AG10803 (cell line): ENCODE measurements at places on chromosomes 2 and 18.

- DNase-seq = no peak
Measured at GRCh38 chr18:36734596-36734995, 94.2 kb downstream of the TPGS2 start.

- no peak for DNase-seq
Measured at GRCh38 chr18:57269756-57270155, 82.6 kb upstream of the ST8SIA3 start.

- DNase-seq = peak; percentile 2
Measured at GRCh38 chr2:198438331-198438730, 633.9 kb downstream of the PLCL1 start.

GRCh38 chr18:8031496-8031895 lies 464.4 kb downstream of the PTPRM start:
- DNase-seq = no peak

DNA sequence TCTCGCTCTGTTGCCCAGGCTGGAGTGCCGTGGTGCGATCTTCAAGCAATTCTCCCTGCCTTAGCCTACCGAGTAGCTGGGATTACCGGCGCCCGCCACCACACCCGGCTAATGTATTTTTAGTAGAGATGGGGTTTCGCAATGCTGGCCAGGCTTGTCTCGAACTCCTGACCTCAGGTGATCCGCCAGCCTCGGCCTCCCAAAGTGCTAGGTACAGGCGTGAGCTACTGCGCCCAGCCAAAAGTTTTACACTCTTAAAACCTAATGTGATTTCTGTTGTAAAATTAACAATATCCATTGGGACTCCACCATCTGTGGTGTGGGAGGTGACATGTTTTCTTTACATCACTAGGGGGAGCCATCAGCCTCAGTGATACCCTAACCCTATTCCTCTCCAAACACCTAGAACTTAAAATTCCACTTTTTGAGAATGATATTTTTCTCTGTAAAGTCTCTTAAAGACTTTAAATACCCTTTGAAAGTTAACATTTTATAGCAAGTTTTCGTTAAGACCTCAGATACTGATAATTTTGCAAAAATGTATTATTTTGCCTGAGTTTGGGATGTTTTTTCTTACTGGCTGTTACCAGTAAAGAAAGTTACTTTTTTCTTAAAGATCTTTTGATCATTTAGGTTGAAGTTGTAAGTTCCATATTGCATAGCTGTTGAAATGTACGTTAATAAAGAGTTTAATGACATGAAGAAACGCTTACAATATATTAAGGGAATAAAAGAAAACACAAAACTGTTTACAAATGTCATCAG lies 11.6 kb upstream of the EIF2AK2 start:
- DNase-seq = peak; percentile 40

DNA sequence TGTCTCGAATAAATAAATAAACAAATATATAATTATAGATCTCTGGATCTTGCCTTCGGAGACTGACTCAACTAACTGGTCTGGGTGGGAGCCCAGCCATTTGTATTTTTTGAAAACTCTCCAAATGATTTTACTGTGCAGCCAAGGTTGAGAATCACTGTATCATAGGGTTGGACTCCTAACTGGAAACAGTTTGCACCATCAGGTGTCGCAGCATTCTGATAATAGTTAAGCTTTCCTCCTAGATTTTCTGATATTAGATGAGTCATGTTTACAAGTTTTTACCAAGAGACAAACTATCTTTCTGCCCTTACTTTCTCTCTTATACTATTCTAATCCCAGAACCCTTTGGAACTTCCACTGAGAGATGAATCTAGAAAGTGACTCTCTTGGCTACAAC lies 16.8 kb downstream of the IL37 start:
- no peak for DNase-seq

GRCh38 chr18:12911025-12911928 lies 27.2 kb upstream of the PTPN2 start:
- peak; percentile 3 for DNase-seq

DNA sequence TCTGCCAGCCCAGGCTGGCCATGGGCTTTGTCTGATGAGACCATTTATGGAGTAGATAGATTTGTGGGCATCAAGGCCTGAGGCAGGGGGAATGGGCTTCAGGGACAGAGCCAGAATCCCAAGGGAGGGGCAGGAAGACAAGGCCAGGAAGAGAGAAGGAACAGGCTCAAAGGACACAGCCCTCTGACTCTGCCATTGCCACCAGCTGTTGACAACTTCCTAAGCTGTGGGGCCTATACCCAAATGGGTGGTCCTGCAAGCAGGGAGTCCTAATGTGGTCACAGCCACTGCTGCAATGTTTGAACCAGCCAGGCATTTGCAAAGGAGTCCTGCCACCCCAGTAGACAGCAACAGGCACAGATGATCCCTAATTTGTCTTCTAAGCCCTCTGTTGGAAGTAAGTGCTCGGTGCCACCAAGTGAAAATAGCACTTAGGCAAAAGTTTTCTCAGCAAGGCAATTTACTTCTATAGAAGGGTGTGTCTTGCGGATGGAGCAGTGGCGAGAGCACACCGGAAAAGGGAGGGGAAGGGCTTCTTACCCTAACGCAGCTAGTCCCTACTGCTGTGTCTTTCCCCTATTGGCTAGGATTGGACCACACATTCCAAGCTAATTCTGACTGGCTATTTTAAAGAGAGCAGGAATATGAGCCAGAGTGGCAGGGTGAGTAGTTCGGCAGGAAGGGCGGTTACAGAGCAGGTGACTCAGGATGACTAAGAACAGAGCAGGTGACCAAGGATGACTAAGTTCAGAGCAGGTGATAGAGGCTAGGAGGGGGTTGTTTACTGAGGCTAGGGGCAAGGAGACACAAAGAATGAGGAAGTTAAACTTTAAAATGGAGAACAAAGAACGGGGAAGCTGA lies 47.2 kb downstream of the C1QL2 start:
- DNase-seq = no peak

DNA sequence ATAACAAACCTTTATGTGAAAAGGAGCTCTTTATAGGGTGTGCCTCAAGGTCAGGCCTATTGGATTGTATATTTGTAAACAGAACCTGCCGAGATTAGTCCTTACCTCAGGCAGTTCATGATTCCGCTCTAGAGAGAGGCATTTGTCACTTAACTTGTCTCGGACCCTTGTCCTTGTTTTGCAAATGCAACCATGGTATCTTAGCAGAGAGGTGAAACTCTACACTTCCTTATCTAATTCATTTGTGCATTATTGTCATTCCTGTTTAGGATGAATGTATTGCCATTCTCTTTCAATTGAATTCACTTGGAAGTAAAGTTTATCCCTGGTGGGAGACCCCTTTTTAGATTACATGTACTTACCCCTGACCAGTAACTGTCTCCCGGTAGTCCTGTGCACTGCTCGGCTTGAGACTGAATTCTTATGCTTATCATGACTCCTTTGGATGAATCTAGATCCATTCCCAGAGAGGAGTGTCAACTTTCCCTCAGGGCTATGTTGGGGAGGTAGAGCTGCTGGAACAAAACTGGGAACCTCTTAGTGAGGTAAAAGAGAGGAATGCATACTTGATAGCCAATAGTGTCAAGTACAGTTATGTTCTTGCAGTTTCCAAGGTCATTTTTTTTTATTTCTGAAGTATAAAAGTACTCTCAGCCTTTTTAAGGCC lies 46.6 kb downstream of the SGPP2 start:
- no peak for DNase-seq

GRCh38 chr2:129698593-129698992 lies 280.9 kb upstream of the RAB6C start:
- no peak for DNase-seq

DNA sequence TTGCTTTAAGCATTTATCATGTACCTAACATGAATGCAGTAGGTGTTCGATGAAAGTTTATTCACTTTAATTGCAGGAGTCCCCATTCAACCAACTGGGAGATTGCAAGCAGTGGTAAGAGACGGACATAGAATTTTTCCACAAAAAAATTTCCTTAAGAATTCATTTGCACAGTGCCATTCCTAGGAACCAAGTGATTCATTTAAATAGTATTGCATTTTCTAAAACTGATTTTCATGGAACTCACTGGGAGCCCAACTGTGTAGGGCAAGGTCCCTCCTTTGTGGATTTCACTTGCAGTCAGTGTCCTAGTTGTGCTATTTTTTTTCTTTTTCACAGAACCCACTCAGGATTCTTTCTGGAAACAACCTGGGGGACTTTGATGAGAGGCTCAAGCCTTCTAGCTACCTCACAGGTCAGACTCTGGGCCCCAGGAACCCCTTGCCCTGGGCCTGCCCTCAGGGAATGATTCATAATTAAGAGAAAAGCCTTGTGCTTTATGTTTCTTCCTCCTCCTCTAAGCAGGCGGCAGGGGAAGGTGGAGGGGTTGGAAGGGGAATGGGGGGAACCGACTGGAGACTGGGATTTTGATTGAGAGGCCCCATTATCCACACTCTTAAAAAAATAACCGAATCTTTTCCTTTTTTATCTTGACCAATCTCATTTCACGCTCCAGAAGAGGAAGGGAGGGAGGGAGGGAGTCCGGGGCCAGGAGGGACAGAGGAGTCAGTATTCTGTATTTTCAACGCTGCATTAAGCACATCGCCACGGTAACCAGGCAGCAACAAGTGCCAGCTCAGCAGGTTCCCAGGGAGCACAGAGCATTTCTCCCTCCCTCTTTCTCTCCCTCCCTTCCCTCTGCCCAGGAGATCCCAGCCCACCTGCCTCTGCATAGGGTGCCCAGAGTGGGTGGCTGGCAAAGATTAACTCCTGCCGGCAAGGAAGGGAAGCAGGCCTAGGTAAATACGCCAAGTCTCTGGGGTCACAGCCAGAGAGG lies 51.8 kb downstream of the PSD4 start:
- no peak for DNase-seq

GRCh38 chr2:11932048-11932512 lies 185.6 kb downstream of the LPIN1 start:
- DNase-seq = no peak

- DNase-seq = no peak
Measured at GRCh38 chr2:216477283-216478035, 21.2 kb upstream of the RPL37A start.

GRCh38 chr2:217954971-217955740 lies 47.6 kb downstream of the TNS1 start:
- no peak for DNase-seq

- DNase-seq = peak; percentile 20
Measured at GRCh38 chr2:172726172-172726735, 9.4 kb upstream of the RAPGEF4 start.

DNA sequence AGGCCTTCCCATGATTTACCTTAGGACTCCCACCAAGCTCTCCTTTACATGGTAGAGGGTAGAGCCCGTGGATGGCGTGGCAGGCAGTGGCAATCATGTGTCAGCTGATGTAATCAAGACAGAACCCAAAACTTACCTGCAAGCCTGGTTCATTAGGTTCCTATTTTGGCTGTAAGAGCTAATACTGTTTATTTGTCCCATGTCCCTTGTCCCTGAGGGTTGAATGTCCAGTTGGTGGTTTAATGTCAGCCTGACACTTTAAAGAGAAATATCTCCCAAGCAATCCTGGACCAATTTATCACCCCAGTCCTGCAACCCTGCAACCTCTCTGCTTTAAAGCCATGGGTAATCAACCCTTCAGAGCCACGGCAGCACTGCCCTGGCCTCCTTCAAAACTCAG lies 6.0 kb upstream of the FABP1 start:
- DNase-seq = no peak

GRCh38 chr18:27546991-27547390 lies 361.9 kb upstream of the CHST9 start:
- DNase-seq = no peak
